ENCODE measurements at places on chromosomes 5 and 9.
A peak's percentile ranks its signal among the peaks of the same experiment; 100 is the strongest.

DNA sequence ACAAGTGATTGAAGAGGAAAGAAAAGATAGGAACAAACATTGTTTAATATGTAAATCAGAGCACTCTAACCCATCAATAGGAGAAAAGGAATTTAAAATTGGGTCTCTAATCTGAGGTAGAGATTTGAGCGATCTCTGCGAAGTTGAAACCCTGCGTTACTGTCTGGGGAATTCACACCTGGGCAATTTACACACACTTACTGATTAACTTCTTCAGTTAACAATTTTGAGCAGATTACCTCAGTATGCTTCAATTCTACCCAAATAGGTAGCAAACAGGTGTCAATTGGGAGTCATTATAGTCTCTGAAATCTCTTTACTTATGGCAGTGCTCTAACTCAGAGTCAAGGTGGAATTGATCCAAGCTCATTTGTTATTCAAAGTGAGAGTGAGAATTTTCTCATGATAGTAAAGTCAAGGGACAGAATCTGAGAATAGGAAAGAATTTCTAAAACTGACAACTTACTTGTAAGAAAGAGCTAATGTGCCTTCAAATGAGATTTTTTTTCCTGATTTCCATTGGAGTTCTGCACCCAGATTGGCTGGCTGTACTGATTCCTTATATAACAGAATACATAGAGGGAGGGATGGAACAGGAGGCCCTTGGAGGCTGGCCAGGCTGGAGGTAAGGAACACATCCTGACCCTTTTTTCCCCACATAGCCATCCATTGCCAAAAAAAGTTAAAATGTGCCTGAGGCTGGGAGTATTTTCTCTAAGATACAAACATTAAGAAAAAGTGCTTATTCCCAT is 27.1 kb upstream of the IFNA14 start:
- no peak for DNase-seq

- no peak for DNase-seq
Measured at GRCh38 chr5:153970496-153970895, 68.2 kb downstream of the FAM114A2 start.

- DNase-seq = peak; percentile 67
Measured at GRCh38 chr9:18485714-18486113, 11.8 kb downstream of the ADAMTSL1 start.

GRCh38 chr5:65186646-65187227 is 295.0 kb downstream of the ADAMTS6 start:
- no peak for DNase-seq

GRCh38 chr9:110599468-110599867 is 19.9 kb upstream of the SVEP1 start:
- DNase-seq = peak; percentile 18
